ENCODE measurements at places on chromosomes 4 and X.

GRCh38 chr4:146916479-146917076, 29.1 kb downstream of the TTC29 start:
- no peaks in the 10 kb centered on the region for H3K36me3 ChIP-seq
- H3K4me1 ChIP-seq = no peaks in the 10 kb centered on the region
- H3K27me3 ChIP-seq = peaks cover 16% of the 10 kb centered on the region

GRCh38 chrX:107025545-107025944, 25.5 kb upstream of the MORC4 start:
- no peak overlapping the region for H3K4me3 ChIP-seq
- H3K27me3 ChIP-seq = no peaks in the 10 kb centered on the region
- H3K27ac ChIP-seq = no peak overlapping the region

- peak; percentile 40 for DNase-seq
- no peaks in the 10 kb centered on the region for H3K27me3 ChIP-seq
- H3K27ac ChIP-seq = peak overlapping the region; percentile 52
- H3K36me3 ChIP-seq = no peaks in the 10 kb centered on the region
- no peaks in the 10 kb centered on the region for H3K4me1 ChIP-seq
Observed at GRCh38 chr4:75916091-75916661, 13.9 kb upstream of the PPEF2 start.

DNA sequence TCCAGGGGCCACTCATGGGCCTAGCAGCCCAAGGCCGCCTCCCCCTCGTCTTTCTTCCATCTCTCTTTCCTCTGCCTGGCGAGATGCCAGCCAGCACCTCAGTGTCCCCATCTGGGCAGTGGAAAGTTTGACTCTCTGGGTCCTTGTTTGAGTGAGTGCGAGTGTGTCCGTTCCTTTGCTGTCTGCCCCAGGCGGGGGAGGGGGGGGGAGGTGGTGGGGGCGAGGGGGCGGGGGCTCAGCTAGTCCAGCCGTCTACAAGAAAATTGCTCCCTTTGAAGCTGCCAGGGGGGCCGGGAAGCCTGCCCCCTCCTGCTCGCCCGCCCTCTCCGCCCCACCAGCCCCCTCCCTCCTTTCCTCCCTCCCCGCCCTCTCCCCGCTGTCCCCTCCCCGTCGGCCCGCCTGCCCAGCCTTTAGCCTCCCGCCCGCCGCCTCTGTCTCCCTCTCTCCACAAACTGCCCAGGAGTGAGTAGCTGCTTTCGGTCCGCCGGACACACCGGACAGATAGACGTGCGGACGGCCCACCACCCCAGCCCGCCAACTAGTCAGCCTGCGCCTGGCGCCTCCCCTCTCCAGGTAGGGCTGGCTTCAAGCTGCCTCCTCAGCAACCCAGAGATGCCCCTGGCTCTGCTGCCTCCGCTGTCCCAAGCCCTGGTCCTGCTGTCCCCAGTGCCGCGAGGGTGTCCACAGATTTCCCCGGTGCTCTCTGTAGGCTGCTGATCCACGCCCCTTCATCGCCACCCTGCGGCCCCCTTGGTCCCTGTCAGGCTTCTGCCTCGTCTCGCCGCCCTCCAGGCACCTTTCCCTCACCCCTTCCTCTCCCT, at the start of gene BGN:
Gene BGN, plus strand, starts transcription at position 440 of the 821 bp plus-strand sequence. CDS start 9,652 bp downstream, outside the sequence.
- peaks cover 4% of the 10 kb centered on the region for H3K27me3 ChIP-seq
- DNase-seq = no peak
- H3K4me3 ChIP-seq = no peak within 1 kb of the TSS
- H3K36me3 ChIP-seq = no peaks in the 10 kb centered on the region
